ENCODE measurements at places on chromosomes 7 and 10. TPM values are rescaled to one million over a fixed set of nuclear protein-coding genes. Genes with fewer than 3 reads are reported as not detected.

- DNase-seq: no peak
Observed at GRCh38 chr7:69893906-69894305, 295.6 kb downstream of the AUTS2 start.

- DNase-seq: no peak
Observed at GRCh38 chr7:1425292-1426136, 33.8 kb downstream of the MICALL2 start.

- DNase-seq: no peak
Observed at GRCh38 chr10:82815680-82816079, 940.7 kb downstream of the NRG3 start.

DNA sequence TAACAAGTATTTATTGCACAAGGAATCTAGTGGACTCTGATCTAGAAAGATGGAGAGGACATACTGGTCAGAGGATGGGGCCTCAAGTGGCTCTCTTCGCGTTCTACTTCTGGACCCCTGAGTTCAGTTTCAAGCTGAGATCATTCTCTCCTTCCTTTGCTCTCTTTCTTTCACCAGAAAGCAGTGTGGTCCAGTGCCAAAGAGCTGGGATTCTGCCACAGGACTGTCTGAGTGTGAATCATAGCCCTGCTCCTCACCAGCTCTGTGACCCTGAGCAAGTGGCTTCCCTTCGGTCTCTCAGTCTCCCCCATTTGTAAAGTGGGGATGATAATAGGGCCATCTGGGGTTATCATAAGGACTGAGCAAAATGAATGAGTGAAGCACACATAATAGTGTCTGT is 715.2 kb downstream of the SUGCT start:
- peak; percentile 39 for DNase-seq

DNA sequence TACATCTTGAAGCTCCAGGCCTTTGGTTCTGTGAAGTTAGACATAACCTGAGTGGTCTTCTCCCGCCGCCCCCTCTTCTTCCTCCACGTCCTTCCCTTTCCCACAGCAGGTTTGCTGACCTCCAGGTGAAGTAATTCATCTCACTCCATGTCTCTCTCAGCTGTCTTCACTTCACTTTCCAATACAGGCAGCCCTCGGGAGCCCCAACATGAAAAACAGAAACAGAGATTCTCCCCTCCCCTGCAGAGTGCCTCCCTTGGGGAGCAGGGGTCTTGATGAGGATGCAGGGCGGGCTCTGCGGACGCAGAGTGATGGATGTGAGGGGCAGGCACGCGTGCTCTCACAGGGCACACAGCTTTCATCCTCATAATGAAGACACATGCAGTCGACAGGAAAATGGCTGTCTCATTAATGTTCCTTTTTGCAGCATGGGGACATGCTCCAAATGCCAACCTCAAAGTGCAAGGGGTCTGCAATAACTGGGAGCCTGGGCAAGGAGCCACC is 95.6 kb downstream of the GPAM start:
- DNase-seq: no peak

DNA sequence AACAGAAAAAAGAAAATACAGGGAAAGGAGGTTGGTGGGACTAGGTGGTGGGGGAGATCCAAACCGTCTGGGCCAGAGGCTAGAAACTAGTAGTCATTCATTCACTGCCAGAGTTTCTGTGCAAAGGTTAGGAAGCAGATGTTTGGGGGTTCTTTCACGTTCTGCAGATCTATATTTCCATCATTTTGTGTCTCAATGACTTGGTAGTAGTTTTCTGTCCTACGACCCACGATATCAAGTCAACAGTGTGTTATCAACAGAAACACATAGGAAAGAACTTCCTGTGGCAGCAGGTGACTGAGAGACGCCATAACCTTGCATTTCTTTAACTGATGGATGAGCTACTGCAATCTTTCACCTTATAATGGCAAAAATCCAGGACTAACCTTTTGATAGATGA is 1.8 kb downstream of the CEP55 start:
- DNase-seq: no peak

Gene LIPF
- not detected for total RNA-seq

Gene CPA2
- total RNA-seq: not detected

Gene SVIL
- total RNA-seq: 23.7 TPM

Gene PAX2
- total RNA-seq: not detected

Gene ITIH5
- 7.6 TPM for total RNA-seq
